Omental fat pad (tissue), 4 donors: ENCODE measurements at places on chromosomes 16 and 17.

DNA sequence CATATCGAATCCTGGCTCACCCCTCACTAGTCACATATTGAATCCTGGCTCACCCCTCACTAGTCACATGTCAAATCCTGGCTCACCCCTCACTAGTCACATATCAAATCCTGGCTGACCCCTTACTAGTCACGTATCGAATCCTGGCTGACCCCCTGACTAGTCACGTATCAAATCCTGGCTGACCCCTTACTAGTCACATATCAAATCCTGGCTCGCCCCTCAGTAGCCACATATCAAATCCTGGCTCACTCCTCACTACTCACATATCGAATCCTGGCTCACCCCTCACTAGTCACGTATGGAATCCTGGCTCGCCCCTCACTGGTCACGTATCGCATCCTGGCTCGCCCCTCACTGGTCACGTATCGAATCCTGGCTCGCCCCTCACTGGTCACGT, 156.7 kb upstream of the RPH3AL start:
- DNase-seq: no peak

GRCh38 chr16:1215574-1216295, 9.3 kb downstream of the TPSG1 start:
- DNase-seq: no peak

DNA sequence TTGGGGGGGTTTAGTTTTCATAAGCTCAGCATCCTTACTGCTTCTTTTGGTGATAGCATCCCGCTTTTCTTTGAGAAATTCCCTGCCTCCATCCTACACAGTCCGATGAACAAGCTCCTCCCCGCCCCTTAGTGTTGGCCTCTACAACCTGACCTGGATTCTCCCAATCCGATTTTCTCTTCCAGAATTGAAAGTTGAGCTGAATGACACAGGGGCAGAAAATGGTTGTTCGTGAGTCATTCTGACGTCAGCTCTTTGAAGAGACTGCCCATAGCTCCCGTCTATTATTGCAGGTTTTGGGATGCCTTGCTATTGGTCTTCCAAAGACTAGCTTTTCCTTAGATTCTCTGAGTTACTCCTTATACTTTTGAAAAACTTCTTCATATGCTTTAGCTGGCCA, 279.7 kb downstream of the SLC39A11 start:
- DNase-seq: no peak

DNA sequence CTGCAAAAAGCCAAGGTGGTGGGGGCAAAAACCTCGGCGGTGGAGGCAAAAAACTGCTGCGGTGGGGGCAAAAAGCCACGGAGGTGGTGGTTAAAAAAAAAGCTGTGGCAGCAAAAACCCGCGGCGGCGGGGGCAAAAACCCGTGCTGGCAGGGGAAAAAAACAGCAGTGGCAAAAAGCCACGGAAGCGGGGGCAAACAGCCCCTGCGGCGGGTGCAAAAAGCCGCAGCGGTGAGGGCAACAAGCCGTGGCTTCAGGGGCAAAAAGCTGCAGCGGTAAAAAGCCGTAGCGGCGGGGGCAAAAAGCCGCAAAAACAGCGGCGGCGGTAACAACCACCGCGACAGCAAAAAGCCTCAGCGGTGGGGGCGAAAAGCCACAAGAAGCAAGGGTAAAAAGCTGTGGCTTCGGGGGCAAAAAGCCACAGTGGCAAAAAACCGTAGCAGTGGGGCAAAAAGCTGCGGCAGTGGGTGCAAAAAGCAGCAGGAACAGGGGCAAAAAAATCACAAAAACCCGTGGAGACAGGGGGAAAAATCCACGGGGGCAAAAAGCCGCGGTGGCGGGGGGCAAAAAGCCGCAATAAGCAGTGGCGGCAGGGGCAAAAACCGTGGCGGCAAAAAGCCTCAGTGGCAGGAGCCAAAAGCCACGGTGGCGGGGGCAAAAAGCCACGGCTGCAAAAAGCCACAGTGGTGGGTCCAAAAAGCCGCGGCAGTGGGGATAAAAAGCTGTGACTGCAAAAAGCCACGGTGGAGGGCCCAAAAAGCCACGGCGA, 193.7 kb downstream of the SHCBP1 start:
- no peak for DNase-seq

DNA sequence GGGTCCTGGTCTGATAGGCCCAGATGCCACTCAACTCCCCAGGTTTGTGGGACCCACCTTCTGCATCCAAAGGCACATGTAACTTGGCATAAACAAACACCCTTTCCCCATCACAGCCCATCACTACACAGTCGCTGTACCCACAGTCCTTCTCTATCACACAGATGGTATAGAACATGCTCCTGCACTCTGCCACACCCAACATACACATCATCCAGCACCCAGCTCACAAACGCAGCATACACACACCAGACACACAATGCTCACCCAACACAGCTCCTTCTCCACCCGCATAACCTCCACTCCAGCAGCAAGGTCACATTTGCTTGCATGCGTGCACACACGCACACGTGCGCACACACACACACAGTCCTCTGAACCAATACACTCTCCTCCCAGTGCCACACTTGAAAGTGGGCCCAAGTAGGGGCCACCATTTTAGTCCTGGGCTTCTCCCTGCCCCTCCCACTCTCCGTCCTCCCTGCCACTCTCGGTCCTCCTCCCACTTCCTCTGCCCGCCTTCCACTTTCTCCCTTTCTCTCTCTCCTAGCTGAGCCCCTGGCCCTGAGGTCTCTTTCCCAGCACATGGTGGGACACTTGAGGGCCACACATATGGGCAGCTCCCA, 8.5 kb upstream of the TMEM92 start:
- no peak for DNase-seq

DNA sequence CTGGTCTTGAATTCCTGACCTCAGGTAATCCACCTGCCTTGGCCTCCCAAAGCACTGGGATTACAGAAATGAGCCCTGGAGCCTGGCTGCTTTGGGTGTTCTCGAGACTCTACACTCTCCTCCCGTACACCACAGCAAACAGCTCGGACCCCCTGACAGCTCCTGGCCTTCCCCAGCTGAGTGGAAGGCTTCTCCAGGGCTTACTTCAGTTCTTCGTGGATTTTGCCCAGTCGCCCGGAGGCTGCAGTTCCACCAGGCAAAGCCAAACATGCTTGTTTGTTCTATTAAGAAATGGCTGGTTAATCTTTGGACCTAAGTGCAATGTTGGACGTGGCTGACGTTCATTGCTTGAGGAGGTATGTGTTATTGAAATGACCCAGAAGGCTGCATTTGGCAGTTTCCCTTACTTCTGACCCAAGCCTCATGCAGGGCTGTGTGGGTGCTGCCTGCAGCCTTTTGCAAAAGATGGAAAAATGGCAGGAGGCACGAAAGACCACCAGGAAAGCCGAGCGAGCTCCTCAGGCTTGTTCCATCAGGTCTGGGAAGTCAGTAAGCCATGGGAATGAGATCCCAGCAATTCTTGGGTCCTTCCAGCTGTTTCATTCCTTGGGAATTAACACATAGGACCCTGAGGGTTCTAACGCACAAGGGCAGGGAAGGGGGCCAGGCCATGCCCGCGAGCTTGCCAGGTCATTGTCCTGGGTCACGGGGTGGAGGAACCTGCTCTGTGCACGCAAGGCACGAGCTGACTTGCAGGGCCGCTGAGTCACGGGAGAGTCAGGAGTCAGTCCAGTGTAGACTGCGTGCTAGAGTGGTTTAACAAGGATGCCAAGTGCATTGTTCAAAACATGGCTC, 23.9 kb upstream of the KLHDC4 start:
- no peak for DNase-seq

DNA sequence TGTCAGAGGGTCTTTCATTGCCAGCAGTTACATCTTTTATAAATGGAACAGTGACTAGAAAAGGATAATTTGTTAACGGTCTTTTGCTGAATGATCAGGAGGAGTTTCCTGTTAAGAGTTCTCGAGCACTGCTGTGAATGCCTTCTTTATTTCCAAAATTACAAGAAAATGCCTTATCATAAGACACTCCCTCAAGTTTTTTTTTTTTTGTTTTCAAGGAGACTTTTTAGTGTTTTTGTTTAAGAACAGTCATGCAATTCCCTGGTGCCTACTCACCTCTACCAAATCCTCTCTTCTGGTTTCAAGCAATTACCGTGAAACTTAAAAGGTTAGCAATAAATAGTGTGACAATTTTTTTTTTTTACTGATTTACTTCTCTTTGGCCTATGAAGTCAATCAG, 19.0 kb upstream of the VWA3A start:
- DNase-seq: no peak

GRCh38 chr17:11880714-11881113, 116.6 kb downstream of the ZNF18 start:
- DNase-seq: no peak

- DNase-seq: no peak
Measured at GRCh38 chr16:8588682-8589056, 1.6 kb downstream of the TMEM114 start.

- DNase-seq: peak; percentile 83
Measured at GRCh38 chr16:2251296-2252111, at the start of gene ECI1. Gene ECI1 (minus strand): TSS chr16:2251587. CDS start chr16:2251566, 21 bp downstream.
